ENCODE measurements at places on chromosomes 5 and 9.

- no peak for DNase-seq
Observed at GRCh38 chr9:16676519-16676918, 194.0 kb downstream of the BNC2 start.

DNA sequence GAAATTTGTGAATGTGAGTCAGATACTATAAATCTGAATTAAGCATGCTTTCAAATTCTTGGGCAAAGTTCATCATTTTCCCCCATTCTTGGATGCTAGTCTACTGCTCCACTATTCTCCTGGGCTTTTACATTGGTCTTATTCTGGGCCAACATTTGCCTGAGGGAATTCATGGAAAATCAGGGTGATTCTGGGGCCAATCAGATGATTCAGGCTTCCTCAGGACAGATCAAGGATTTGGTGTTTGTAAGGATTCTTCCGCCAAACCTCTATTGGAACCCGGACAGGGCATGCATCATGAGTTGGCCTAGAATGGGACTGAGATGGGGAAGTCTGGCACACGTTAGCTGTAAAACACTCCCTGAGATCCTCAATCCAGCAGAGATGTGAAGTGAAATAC lies 113.8 kb downstream of the MEF2C start:
- no peak for DNase-seq

DNA sequence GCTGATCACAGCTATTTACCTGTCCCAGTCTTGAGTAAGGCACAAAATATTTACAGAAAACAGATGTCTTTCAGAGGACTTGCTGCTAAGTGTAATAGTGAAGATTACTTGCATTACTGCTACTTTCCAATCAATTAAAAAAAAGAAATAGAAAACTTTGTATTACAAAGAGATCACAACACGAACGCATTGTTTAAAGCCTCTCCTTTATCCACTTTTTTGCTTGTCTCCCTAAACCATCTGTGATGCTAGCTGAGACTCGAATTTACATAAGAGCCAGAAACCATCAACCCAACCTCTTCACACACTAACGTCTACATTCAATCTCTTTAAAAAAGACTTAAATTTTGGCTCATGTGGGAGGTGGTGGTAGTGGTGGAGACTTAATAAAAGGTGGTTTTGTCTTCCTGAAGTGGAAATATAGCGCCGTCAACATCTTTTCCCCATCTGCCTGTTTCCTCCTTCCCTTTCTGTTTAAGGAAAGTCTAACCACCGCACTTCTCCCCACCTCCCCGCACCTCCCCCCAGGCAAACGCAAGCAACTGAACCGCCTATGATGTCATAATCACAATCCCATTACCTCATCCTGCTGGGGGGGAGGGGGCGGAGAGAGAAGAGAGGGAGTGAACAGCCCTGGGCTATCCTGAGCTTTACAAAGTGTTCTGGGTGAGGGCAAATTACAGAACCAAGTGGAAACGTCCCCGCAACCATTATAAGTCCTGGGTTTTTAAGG lies 948 bp upstream of the FAM53C start:
- DNase-seq = peak; percentile 27

DNA sequence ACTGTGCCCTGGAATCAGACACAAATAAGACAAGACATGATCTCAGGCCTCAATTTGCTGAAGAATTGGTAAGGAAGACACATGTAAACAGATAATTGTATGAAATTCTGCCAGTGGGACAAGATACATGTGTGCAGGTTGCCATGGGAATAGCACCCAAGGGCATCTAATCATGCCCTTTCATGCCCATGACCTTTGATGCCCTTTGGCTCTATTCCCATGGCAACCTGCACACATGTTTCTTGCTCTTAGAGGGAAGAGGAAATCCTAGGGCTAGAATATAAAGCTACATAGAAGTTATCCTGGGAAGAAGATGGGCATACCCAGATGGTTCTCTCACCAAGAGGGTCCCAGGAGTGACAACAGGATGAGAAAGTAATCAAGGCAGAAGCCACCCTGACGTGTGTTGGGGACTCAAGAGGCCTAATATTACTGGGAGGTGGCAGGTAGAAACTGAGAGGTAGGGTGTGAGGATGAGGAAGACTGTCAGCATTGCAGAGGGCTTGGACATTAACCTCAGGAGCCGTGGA lies 34.4 kb downstream of the P4HA2 start:
- no peak for DNase-seq

- DNase-seq = no peak
Observed at GRCh38 chr9:135958485-135958884, 2.7 kb downstream of the UBAC1 start.

GRCh38 chr9:121782514-121783110 lies 131.2 kb downstream of the DAB2IP start:
- DNase-seq = no peak

DNA sequence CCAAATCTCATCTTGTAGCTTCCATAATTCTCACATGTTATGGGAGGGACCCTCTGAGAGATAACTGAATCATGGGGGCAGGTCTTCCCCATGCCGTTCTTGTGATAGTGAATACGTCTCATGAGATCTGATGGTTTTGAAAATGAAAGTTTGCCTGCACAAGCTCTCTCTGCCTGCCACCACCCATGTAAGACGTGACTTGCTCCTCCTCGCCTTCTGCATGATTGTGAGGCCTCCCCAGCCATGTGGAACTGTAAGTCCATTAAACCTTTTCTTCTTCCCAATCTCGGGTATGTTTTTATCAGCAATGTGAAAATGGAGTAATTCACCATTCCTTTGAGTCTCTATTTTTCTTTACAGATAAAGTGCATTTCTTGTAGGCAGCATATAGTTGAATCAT lies 66.9 kb upstream of the FNIP1 start:
- no peak for DNase-seq

GRCh38 chr5:122413722-122414121 lies 101.7 kb downstream of the SNCAIP start:
- DNase-seq = no peak

DNA sequence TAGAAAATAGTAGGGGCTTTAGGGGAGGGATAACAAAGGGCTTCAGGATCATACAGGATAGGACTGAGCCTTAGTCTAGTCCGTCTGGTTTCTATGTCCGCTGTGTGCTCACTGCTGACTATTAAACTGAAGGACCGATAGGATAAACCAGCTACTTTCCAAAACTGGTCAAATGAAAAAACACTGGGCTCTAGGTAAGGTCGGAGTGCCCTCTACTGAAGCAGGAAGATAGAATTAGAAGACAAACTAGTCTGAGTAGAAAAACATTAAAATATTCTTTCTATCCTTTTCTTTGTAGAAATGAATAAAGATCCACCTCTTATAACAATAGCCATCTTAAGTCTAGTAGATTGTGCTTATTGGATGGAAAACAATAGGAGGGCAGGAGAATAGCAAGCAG lies 133.6 kb downstream of the CEMIP2 start:
- no peak for DNase-seq

DNA sequence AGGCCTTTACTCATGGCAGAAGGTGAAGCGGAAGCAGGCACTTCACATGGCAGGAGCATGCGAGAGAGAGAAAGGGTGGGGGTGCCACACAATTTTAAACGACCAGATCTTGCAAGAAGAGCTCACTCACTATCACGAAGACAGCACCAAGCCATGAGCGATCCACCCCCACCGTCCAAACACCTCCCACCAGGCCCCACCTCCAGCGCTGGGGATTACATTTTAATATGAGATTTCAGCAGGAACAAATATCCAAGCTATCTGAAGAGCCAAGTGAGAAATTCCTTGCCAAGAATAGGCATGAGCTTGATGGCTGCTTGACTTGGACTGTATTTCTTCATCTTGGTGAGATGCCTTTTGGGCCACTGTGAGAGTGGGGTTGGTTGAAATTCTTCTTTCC lies 88.0 kb downstream of the PDZD2 start:
- DNase-seq = no peak

DNA sequence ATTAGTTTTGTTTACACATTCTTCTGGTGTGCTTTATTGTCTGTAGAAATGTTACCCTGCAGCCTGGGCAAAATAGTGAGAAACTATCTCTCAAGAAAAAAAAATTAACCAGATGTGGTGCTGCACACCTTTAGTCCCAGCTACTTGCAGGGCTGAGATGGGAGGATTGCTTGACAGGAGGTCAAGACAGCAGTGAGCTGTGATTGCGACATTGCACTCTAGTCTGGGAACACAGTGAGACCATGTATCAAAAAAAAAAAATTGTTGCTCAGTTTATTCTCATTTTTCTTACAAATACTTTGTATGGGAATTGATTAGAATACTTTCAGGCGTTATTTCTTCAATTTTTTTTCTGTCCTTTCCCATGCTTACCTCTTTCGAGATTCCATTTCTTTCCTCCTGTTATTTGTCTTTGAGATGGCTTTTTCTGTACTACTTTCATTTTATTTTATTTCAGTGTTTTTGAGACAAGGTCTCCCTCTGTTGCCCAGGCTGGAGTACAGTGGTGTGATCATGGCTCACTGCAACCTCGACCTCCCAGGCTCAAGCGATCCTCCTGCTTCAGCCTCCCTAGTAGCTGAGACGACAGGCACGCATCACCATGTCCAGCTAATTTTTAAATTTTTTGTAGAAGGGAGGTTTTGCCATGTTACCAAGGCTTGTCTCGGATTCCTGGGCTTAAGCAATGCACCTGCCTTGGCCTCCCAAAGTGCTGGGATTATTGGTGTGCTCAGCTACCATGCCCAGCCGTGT lies 24.9 kb downstream of the TENT2 start:
- no peak for DNase-seq

- DNase-seq = no peak
Observed at GRCh38 chr5:40552981-40553380, 126.7 kb upstream of the PTGER4 start.

DNA sequence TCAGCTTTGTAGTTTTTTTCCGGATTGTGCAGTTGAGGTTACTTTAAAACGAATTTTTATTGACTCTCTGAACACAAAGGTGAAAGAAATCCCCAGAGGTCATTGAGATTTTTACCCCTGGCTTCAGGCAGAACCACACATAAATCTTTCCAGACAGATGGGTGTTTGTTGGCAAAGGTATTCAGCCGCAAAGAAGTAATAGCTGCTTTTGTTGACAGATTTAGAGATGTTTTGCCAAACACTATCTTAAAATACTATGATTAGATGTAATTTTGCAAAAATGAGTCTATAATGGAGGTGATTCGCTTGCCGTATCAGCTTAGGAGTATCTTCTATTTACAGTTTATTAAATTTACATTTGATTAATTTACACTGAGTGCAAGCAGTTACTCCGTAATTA lies 418.3 kb upstream of the CLINT1 start:
- DNase-seq = no peak

- no peak for DNase-seq
Observed at GRCh38 chr5:170108266-170108785, 2.6 kb downstream of the FOXI1 start.

DNA sequence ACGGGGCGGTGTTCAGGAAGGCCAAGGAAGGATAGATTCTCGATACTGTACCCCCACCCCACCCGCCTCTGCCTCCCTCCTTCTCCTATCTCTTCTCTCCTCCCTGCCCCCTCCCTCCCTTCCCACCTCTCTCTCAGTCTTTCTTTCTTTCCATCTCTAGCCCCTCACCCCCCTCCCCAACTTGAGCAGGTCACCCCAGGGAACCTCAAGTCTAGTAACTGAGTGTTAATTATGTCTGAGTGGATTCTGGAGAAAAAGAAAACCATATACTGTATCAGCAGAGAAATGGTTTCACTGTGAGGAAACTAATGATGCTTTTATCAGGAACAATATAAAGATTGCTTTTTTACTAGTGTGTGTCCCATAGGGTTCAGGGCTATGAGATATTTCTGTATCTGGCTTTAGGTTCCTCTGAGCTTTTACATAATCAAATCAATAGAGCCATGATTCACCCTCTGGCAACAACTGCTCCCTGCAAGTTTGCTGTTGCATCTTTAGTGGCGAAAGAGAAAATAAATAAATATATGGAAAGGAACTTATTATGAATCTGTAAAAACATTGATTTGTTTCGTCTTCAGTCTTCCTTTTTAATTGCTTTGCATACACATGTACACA lies 639.7 kb downstream of the CCDC171 start:
- no peak for DNase-seq

GRCh38 chr5:123810746-123811340 lies 298.9 kb downstream of the CSNK1G3 start:
- DNase-seq = no peak

DNA sequence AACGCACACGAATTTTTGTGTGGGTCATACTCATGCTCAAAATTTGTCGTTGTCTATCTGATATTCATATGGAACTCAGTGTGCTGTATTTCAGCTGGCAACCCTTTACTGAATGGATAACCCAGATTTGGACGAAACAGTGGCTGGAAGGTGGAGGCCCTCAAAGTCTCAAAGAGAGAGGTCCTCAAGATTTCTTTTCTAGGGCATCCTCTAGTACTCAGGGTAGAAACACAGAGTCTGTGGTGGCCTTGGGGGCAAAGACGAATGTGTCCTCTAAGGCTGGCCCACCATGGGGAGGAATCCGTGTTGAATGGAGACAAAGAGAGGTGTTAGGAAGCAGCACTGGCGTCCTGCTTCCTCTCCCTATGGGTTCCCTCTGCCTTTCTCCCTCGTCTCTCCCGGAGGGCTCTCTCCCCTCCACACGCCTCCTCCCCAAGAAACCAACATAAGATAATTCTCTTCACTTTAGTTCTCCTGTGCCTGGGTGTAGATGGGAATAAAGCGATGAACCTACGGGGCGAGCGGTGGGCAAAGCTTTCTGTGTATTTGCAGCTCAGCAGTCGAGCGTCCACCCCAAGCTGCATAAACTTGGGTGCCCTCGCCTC lies 333.7 kb downstream of the CWC27 start:
- no peak for DNase-seq

GRCh38 chr9:3912280-3912679 lies 386.5 kb upstream of the RFX3 start:
- no peak for DNase-seq

GRCh38 chr5:9192266-9192665 lies 353.6 kb downstream of the SEMA5A start:
- DNase-seq = no peak

- no peak for DNase-seq
Observed at GRCh38 chr5:44665101-44665701, 143.5 kb upstream of the MRPS30 start.

DNA sequence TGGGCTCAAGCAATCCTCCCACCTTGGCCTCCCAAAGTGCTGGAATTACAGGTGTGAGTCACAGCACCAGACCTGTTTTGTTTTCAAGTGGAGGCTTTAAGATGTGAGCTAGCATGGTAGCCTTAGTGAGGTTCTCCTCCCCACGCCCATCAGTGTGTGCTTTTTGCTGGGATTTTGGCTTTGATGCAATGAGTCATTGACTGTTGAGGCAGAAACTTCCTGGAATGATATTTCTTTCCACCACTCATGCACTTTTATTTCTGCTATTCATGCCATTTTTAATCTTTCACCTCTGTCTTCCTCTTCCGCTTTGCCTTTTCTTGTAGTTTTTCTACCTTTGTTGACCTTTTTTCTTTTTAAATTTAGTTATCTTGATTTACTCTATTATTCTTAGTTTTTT lies 4.2 kb upstream of the NFIL3 start:
- no peak for DNase-seq

All from stimulated activated CD4-positive, alpha-beta T cell treated with anti-CD3 and anti-CD28 coated beads, TNF-alpha, amount 100 ng/mL, for 1 hour (primary cell).